Stimulated activated CD8-positive, alpha-beta memory T cell treated with anti-CD3 and anti-CD28 coated beads, Interleukin-2, amount 100 ng/mL, for 48 hours (primary cell): ENCODE measurements at places on chromosomes 2 and 18.

DNA sequence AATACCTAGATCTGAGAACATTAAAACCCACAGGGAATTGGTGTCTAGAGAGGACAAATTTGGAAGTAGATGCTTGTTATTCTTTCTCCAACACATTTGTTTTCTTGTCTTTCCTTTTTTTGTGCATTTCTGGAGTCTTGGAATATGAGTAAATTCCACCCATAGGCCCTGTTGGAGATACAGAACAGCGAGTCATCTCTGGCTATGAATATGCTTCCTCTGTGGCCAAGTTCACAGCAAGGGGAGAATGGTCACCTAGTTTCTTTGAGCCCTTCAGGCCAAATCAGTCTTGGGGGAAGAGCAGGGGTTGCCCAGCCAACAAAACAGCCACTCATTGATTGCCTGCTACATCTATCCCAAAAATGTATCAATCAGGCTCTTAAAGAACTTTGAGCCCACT is 31.3 kb downstream of the SP140L start:
- no peak for DNase-seq

DNA sequence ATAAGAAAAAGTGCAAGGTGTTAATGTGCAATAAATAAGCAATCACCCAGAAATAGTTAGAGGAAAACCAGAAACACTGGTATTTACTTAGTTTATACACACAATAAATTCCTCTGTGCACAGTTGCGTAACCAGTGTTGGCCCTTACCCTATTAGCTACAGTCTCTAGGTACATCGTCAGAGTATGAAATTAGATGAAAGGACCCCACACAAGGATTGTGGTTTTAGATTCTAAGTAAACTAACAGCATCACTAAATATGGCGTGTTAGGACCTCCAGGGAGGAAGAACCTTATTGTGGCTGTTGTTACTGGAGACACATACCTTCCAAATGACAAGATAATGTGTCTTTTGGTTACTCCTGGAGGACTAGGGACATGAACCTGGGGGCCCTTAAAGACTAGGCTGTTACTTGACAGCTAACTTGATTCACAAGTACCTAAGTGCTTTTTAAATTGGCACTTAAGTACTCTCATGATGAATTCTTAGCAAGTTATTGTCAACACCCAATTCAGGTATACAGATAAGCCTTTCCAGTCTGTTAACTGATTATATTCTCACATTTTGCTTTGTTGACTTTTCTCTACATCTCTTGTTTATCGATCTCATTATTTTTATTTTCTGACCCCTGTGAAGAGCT is 115.3 kb downstream of the FEZ2 start:
- DNase-seq = no peak

- no peak for DNase-seq
Measured at GRCh38 chr18:47120428-47120827, 29.9 kb downstream of the HDHD2 start.

DNA sequence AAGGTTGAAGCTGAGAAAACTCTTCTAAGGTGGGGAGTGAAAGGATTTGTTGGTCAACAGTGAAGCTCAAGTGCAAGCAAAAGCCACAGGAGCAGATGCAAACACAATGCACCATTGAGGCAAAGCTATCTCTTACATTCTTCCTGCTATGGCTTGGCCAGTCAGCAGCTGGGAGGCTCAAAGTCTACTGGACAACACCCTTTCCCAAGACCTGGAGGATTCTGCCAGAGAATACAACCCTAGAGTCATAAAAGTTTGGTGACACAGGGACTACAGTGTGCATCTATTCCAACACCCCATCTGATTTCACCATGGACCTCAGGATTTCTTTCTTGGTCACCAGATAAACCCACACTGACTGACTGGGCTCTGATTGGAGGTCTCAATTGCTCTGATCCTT is 342.0 kb downstream of the HRH4 start:
- no peak for DNase-seq

- no peak for DNase-seq
Measured at GRCh38 chr18:63890950-63891304, 3.4 kb downstream of the SERPINB2 start.

DNA sequence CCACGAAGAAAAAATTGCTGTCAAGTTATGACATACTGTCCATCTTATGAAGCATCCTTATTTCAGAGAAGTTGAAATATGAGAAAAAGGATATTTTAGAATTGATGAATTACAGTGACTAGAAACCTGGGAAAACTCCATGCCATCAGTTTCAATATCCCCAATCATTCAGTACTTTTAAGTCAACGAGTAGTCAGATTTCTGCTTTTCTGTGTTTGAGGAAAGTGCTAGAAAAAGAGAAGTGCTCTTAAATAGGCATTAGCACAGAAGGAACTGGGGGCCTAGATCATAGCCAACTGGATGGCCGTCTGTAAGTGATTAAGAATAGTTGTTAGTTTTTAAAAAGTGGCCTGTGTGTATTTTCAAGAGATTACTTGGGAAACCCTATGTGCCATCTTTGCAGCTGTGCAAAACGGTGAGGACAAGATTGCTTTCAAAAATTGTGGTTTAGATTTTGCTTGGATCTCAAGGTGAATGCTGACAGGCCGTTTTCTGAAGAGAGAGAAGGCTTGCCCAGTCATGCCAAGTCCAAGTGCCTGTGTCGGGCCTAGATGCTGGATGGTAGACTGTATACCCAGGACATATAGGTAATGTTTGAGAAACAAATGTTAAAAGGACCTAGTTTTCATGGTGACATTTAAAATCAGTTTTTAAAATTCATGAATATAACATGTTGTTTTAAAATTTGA is 5.1 kb downstream of the NEDD4L start:
- no peak for DNase-seq

GRCh38 chr2:79200762-79201161 is 41.2 kb upstream of the REG3A start:
- DNase-seq = no peak
